Stimulated activated CD4-positive, alpha-beta T cell treated with anti-CD3 and anti-CD28 coated beads, Interleukin-12 subunit alpha, Interleukin-12 subunit beta, amount 100 ng/mL, for 4 hours (primary cell): ENCODE measurements at places on chromosomes 3 and 15.

DNA sequence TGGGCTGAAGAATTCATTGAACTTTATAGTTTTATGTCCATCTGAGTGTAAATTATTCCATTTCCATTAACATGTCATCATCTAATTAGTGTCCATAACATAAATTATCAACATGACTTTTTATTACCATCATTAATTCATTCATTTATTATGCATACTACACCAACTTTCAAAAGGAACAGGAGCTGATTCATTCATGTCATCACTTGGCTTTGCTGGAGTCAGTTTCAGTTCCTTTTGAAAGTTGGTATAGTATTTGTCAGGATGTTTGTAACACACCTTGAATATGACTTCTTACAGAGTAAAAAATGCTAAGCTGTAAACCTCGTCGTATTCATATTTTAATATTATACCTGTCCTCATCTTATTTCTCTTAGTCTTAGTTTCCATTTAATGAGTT lies 298.0 kb upstream of the RBMS3 start:
- no peak for DNase-seq

DNA sequence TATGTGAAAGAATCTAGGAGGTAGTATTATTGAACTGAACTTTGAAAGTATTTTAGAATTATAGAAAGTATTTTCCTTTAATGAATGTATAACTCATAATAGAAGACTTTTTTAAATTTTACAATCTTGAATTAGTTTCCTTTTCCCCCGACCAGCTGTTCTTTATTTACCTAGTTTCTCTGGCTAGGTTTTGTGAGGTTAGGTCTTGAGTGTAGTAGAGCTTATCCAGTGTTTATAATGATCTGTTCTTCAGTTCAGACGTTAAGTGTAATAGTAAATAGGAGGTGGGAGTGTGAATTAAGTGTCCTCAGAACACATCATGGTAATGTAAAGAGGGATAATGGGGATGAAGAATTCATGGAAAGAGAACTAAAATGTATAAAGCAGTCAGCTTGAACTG lies 93.8 kb downstream of the MYRIP start:
- no peak for DNase-seq

GRCh38 chr15:66940368-66940767 lies 125.0 kb upstream of the SMAD3 start:
- DNase-seq: no peak

- peak; percentile 38 for DNase-seq
Observed at GRCh38 chr3:128076483-128077201, 24.4 kb downstream of the SEC61A1 start.

DNA sequence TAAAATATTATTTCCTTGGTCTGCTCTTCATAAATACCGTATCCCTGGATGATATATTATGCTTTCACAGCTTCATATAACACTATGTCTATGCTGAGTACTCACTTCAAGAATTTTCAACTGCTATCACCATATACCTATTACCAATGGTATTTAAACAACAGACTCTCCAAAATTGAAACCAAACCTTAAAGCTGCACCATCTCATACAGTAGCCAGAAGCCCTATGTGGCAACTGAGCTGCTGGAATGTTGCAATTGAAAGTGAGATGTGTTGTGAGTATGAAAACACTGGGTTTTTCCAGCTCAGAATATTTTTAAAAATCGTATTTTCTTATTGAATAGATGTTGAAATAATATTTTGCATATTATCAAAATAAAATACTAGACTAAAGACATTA lies 130.1 kb upstream of the GOLGA6L6 start:
- no peak for DNase-seq

GRCh38 chr3:10707400-10708215 lies 108.4 kb upstream of the SLC6A11 start:
- DNase-seq: no peak

- DNase-seq: no peak
Observed at GRCh38 chr3:119177321-119177720, 3.9 kb downstream of the UPK1B start.

GRCh38 chr3:148840451-148840850 lies 12.8 kb downstream of the CPB1 start:
- no peak for DNase-seq

GRCh38 chr15:51759557-51760070 lies 8.2 kb downstream of the TMOD2 start:
- DNase-seq: no peak

DNA sequence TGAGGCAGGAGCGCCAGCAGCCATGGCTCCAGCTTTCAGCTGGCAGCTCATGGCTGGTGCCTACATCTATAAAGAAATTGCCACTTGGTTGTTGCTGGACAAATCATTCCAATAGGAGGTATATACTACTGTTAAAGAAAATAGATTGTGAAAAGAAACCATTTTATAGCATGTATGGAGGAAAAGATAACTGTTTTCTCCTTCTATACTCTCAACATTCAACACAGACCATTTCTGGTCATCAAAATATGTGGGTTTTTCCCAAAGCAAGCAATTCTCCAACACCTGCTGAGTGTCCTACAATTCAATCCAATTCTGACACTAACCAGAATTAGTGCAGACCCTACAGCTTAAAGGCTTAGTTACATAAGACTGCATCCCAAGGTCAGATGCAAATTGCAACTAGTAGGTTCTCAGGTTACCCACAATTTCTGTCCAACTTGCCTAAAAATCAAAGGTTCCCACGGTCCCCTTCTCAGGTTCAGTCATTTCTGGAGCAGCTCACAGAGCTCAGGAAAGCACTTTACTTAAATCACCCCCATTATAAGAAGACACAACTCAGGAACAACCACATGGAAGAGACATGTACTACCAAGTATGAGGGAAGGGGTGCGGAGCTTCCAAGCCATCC lies 42.4 kb upstream of the STRIT1 start:
- DNase-seq: no peak

- DNase-seq: no peak
Observed at GRCh38 chr3:58522759-58523425, 14.1 kb downstream of the ACOX2 start.

- no peak for DNase-seq
Observed at GRCh38 chr15:36585774-36586173, 6.3 kb downstream of the CDIN1 start.

GRCh38 chr15:96166223-96167200 lies 164.0 kb upstream of the NR2F2 start:
- no peak for DNase-seq

- no peak for DNase-seq
Observed at GRCh38 chr3:139893267-139893962, 41.6 kb upstream of the CLSTN2 start.

DNA sequence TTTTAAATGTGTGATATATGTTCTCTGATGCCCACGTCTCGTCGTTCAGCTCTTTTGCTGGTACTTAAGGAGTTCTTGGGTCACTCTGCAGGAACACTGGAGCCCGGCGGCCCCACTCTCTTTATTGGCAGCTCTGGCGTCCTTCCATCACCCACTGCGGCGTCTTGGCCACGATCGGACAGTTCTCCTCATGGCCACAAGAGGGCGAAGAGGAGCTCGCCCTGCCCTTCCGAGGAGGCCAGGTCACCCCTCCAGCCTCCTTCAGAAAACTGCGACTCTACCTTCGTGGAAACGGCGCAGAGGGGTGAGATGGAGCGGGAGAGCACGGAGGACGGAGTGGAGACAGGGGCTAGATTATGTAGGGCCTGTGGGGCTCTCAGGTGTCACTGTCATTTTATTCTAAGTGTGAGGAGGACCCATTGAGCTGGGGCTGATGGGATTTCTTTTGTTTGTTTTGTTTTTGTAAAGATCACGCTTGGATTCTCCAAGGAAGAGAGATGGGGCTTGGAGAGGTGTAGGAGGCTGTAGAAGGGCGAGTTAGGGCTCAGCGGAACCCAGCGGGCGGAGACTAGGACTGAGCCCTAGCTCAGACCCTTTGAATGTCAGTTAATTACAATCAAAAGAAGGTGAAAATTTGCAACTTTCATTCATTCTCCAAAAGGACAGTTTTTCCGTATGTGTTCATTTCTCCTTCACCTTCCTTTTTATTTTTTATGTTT lies 28.0 kb upstream of the GABRA5 start:
- DNase-seq: no peak

GRCh38 chr15:81295486-81296121 lies 28.3 kb downstream of the STARD5 start:
- no peak for DNase-seq

- DNase-seq: no peak
Observed at GRCh38 chr3:146273721-146274407, 23.0 kb upstream of the PLSCR4 start.

DNA sequence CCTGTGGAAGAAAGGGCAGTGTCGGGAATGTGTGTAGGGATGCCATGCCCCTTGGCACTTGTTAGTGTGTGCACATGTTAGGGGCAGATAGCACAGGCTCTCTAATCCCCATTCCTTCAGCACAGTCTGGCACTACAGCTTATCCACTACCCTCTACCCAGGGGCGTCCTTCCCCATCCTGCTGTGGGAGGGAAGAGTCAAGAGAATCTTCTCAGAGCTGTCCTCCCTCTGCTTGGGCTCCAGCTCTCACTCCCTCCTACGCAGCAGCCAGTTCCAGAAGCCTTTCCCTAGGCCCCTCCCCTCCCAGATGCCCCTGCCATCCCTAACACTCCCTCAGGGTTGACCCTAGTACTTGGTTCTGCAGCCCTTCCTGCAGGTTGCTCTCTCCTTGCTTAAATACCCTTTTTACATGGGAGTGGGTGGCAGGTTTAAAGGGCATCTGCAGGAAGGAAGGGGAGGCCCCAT lies 815 bp upstream of the GRM2 start:
- DNase-seq: no peak

DNA sequence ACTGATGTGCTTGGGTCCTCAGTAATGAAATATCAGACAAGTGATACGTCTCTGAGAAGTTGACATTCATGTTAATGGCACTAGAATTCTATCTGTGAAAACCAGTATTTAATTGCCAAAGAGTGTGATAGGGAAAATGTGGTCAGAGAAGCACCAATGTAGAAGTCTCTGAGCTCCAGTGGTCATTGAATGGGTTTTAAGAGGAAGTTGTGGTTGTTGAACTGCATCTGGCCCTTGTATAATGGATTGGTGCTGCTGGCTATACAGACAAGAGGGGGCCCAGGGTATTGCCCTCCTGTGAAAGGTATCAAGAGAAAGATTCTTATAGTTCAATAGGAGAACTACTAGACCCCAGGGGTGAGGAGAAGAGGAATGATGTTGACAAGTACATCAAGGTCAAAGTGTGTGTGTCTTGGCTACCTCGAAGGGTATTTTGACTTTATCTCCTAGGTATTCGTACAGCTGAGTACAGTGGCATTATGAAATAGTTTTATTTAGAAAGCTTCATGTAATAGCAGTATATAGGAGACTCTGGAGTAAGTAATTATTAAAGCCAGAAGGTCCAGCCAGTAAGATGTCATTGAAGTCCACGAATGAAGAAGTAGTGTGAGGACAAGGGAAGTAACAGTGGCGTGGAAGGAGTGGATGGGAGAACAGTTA lies 47.1 kb downstream of the CHD2 start:
- no peak for DNase-seq

GRCh38 chr3:57805674-57806073 lies 49.6 kb downstream of the SLMAP start:
- DNase-seq: no peak

DNA sequence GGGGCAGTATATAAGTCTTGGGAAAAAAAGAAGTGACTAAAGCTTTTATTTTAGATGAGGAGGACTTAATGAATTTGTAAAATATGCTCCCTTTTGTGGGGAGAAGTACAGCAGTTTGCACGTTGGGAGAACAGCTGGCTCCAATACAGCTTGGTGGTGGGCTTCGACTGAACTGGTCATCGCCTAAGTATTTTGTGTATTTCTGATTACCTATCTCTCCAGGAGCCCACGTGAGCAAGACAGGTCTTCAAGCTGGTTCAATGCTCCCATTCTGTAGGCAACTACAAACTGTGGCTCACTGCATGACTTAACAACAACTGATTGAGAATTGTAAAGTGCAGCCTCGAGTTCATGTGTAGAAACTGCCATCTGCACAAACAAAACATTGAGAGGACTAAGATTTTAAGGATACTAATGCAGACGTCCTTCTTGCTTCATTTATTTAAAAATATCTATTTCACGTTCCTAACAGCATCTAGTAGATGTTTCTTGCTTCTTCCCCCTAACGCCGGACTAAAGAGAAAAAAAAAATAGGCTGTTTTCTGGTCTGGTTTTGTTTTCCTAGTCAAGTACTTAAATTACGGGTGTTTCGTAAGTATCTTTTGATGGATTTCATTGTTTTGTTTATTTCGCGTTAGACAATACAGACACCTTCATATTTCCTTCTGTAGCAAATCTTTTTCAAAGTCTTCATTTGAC lies 1.4 kb upstream of the GREM1 start:
- no peak for DNase-seq

DNA sequence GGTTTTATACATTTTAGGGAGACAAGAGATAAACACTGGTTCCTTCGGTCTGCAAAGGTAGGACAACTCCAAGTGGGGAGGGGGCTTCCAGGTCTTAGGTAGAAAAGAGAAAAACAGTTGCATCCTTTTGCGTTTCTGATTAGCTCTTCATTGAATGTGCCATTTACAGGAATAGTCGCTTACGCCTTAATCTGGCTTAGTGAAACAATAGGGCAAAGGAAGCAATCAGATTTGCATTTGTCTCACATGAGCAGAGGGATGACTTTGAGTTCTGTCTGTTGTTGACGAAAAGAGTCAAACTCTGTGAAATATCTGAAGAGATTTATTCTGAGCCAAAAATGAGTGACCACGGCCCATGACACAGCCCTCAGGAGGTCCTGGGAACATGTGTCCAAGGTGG lies 166.0 kb upstream of the ATP10A start:
- DNase-seq: no peak

- DNase-seq: no peak
Observed at GRCh38 chr3:34396288-34396687, 597.9 kb downstream of the PDCD6IP start.

- peak; percentile 28 for DNase-seq
Observed at GRCh38 chr15:62742409-62743171, 300.0 kb upstream of the TPM1 start.

DNA sequence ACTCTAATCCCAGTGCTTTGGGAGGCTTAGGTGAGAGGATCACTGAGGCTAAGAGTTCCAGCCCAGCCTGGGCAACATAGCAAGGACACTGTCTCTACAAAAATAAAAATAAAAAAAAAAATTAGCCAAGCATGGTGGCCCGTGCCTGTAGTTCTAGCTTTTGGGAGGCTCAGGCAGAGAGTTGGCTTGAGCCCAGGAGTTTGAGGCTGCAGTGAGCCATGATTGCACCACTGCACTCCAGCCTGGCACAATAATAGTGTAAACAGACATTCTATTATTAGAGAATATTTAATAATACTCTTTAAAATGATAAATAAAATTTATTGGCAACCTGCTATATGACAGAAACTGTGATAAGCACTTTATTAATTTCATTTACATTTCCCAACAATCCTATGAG lies 908.9 kb downstream of the TUSC7 start:
- DNase-seq: no peak

- DNase-seq: no peak
Observed at GRCh38 chr3:3665546-3665945, 133.7 kb upstream of the LRRN1 start.

GRCh38 chr3:144771381-144771870 lies 799.8 kb downstream of the DIPK2A start:
- DNase-seq: no peak

GRCh38 chr15:91478717-91479191 lies 374.8 kb upstream of the SLCO3A1 start:
- DNase-seq: no peak

GRCh38 chr15:34914317-34914716 lies 55.2 kb downstream of the AQR start:
- no peak for DNase-seq
